ENCODE measurements at places on chromosomes 12 and 14.

DNA sequence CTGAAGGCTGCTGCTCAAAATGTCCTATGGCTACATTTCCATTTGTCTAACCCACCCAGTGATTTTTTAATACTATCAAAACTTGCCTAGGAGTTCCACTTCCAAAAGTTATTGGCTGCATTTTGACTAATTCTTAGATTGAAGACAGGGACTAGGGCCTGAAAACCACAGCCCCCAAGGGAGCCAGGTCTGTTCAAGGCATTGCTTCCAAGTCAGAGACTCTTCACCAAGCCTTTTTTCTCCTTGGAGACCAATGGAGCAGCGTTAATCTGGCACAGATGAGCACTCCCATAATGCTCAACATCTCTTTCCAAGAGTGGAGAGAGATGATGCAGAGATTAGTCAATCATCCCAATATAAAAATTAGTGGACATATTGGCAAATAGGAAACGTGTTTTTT lies 112.5 kb upstream of the HIF1A start:
- DNase-seq, result peak; percentile 26

DNA sequence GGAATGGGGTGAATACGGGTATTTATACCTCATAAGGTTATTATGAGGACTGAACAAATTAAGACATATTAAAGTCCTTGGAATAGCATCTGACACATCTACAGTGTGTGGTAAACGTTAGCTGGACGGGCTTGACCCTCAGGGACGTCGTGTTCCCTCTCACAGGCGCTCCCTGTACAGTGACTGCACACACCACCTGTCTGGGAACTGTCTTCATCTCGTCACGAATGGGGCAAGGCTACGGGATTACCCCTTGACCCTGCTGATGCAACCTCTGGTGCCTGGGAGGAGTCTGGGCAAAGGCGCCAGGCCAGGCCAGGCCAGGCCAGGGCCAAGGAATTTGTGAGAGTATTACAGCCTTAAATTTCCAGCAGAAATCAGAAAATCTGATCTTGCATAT lies 191.1 kb downstream of the CALM1 start:
- DNase-seq, result no peak

DNA sequence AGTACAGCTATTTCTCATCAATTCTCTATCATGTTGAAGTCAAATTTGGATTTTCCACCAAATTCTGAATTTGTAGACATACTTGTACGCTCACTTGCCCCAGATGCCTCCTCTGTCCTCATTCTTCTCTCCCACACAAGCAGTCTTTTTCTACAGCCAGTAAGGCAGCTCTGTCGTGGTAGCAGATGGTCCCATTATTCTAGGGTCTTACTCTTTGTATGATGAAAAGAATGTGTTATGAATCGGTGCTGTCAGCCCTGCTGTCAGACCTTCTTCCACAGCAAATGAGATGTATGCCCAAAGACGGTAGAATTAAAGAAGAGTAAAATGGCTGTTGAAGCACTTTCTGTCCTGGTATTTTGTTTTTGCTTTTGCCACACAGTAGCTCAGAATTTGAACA lies 17.2 kb upstream of the PAPLN start:
- DNase-seq, result no peak

DNA sequence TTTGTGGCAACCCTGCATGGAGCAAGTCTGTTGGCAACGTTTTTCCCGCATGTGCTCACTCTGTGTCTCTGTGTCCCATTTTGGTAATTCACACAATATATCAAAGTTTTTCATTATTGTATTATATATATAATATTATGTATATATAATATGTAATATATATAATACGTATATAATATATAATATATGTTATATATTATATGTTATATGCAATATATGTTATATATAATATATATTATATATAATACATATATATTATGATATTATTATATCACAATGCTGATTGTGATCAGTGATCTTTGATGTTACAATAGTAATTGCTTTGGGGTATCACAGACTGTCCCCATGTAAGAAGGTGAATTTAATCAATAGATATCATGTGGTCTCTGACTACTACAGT lies 84.8 kb downstream of the BICD1 start:
- no peak for DNase-seq

GRCh38 chr12:49609875-49610154 lies 4.4 kb upstream of the FAM186B start:
- DNase-seq, result no peak

GRCh38 chr12:80313209-80313608 lies 130.8 kb upstream of the PTPRQ start:
- no peak for DNase-seq

DNA sequence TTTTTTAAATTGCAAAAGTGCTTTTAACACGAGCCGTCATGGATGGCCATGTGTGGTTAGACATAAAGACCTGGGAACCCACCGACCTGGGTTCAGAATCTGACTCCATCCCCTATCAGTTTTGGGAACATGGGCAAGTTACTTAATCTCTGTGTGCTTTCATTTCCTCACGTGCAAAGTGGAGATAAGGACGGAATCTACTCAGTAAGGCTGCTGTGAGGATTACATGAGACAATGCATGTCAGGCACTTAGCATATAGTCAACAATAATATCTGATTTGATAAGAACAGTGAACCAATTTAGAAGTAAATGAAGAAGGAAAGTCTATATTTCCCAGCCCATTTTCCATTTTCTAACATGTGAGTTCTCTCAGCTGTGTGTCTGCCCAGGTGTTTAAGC lies 235.4 kb downstream of the SUDS3 start:
- no peak for DNase-seq
